ENCODE measurements at places on chromosomes 3 and 15. TPM values are rescaled to one million over a fixed set of nuclear protein-coding genes. Genes with fewer than 3 reads are reported as not detected.
A peak's percentile ranks its signal among the peaks of the same experiment; 100 is the strongest.

GRCh38 chr15:70440416-70441138 lies 322.8 kb downstream of the UACA start:
- no peak for DNase-seq
- H3K27me3 ChIP-seq: peaks cover 3% of the 10 kb centered on the region
- H3K27ac ChIP-seq: no peak overlapping the region
- H3K4me1 ChIP-seq: no peaks in the 10 kb centered on the region
- H3K4me3 ChIP-seq: no peak overlapping the region

DNA sequence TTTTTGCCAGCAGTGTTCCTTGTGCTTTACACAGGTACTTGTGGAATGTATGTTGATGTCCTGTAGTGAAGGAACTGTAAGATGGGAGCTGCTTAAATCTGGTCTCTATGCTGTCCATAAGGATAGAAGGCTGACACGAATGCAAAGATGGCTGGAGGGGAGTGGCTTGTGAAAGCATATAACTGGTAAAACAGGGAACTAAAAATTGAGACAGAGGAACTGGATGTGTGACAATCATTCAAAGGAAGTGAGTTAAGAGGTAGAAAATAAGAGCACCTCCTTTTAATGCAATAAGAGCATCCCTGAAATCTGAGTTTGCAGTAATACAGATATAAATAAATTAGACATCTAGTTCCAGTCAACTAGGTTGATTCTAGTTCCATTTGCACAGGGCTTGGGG lies 35.2 kb downstream of the RNF13 start:
- H3K27me3 ChIP-seq: no peaks in the 10 kb centered on the region
- peaks cover 3% of the 10 kb centered on the region for H3K36me3 ChIP-seq
- no peak overlapping the region for H3K27ac ChIP-seq
- H3K4me1 ChIP-seq: no peaks in the 10 kb centered on the region
- no peak overlapping the region for H3K4me3 ChIP-seq
- DNase-seq: no peak

CFAP92 gene
- total RNA-seq: not detected

NR2E3 gene
- total RNA-seq: 8.8 TPM

EPHA3 gene
- total RNA-seq: 0.94 TPM

ACTL6A gene
- 106 TPM for total RNA-seq

GATM gene
- 232 TPM for total RNA-seq

DNA sequence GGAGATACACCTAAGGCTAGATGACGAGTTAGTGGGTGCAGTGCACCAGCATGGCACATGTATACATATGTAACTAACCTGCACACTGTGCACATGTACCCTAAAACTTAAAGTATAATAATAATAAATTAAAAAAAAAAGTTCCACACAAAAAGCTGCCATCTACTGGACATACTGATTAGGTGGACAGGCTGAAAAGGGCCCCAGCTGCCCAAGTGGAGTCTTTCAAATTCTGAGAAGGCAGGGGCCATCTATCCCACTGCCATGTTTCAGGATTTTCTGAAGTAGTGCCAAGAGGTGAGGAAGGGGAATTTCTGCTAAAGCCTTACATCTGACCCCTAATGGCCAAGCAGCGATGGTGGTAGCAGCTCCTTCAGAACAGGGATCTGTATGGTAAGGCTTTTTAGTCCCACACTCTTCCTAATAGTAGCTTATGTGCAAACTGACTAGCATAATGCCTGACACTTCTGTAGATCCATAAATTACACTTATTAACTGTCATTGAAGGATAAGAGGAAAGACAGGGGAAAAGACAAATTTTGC lies 7.7 kb downstream of the FSTL1 start:
- H3K27me3 ChIP-seq: no peaks in the 10 kb centered on the region
- no peak overlapping the region for H3K4me3 ChIP-seq
- peaks cover 13% of the 10 kb centered on the region for H3K36me3 ChIP-seq
- DNase-seq: no peak
- no peaks in the 10 kb centered on the region for H3K4me1 ChIP-seq

MAP1A gene
- 10.1 TPM for total RNA-seq

CFAP20DC gene
- not detected for total RNA-seq

NEK10 gene
- total RNA-seq: 1.1 TPM

- peaks cover 13% of the 10 kb centered on the region for H3K4me1 ChIP-seq
- H3K27me3 ChIP-seq: peaks cover 12% of the 10 kb centered on the region
- DNase-seq: no peak
- H3K4me3 ChIP-seq: no peak overlapping the region
Measured at GRCh38 chr15:76065245-76065644, 5.5 kb downstream of the TMEM266 start.

DNA sequence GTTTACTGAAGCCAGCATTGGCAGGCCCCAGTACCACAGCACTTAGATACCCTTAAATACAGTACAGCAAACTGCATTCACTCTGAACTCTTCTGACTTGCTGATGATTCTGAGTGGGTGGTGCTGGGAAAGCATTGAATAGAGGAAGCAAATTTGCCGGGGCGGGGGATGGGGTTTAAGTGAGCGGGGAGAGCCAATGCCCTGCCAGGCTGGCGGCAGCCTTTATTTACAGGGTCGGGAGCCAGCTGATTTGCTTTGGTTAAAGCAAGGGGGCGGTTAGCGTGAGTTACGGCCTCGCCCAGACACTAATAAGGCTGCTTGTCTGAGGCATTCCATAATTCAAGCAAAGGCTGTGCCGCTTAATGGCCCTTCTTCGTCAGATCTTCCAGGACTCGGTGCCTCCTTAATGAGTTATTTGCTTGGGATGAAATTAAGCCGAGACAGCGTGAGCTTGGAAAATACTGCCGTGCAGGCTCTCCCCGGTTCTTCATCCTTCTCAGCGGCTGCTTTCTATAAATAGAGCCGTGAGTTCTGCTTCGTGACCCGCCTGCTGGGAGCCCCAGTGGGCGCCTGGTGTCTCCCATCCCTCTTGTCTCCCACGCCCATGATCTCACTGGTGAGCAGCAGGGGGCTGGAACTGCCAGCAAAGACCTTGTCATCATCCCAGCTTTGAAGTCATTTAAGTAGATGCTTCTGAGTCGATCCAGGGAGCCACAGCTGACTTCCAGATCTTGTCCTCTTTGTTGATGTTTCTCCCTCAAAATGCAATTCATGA lies 25.8 kb downstream of the SPSB4 start:
- H3K27me3 ChIP-seq: no peaks in the 10 kb centered on the region
- DNase-seq: peak; percentile 61
- peak overlapping the region; percentile 8 for H3K27ac ChIP-seq
- 0 out of 2 replicates have a peak, but pooled peaks cover under 1% of the 10 kb centered on the region for H3K36me3 ChIP-seq

GRCh38 chr15:91866371-91866905 lies 12.9 kb downstream of the SLCO3A1 start:
- H3K27ac ChIP-seq: no peak overlapping the region
- no peaks in the 10 kb centered on the region for H3K36me3 ChIP-seq
- H3K4me1 ChIP-seq: no peaks in the 10 kb centered on the region

CTXN2 gene
- not detected for total RNA-seq

- H3K27ac ChIP-seq: no peak overlapping the region
- no peak for DNase-seq
- no peak overlapping the region for H3K4me3 ChIP-seq
- no peaks in the 10 kb centered on the region for H3K27me3 ChIP-seq
Measured at GRCh38 chr3:71380096-71380495, 203.4 kb downstream of the FOXP1 start.

DNA sequence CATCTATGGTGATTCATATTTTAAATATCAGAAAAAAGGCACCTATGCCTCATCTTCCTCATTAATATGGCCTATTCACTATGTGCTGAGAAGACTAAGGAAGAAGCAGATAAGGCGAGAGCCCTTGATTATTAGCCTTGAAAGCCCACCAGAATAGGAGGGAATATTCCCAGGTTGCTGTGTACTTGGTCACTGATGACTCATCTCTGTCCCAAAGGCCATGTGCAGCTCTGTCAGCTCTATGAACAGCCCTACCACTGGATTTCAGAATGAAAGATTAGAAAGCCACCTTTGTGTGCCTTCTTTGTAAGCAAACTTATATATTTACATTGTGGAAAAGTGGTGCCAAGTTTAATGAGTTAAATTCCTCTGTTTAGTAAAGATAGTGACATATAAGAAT lies 211.5 kb downstream of the NFKBIZ start:
- H3K27ac ChIP-seq: no peak overlapping the region
- DNase-seq: peak; percentile 62
- H3K4me1 ChIP-seq: peaks cover 11% of the 10 kb centered on the region
- H3K4me3 ChIP-seq: no peak overlapping the region
- H3K27me3 ChIP-seq: no peaks in the 10 kb centered on the region
- H3K36me3 ChIP-seq: no peaks in the 10 kb centered on the region

IL12A gene
- total RNA-seq: 0.05 TPM

DNA sequence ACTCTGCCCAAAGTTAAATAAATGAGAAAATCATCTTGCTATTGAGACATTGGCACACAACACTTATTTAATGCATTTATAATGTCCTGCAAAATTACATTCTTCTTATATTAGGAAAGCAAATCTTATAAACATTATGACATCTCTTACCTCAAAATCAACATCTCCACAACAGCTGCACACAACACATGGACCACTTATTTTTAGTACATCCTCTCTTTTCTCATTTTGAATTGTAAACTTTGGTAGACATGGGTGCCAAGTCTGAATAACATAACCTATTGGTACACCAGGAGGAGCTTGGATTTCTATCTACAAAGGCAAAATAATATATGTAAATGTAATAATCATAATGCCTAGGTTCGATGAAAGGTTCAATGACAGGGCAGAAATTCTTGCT lies 23.0 kb downstream of the PLSCR1 start:
- no peaks in the 10 kb centered on the region for H3K27me3 ChIP-seq
- peaks cover 26% of the 10 kb centered on the region for H3K4me1 ChIP-seq
- H3K27ac ChIP-seq: peak overlapping the region; percentile 8
- peaks cover 16% of the 10 kb centered on the region for H3K36me3 ChIP-seq
- no peak for DNase-seq
- no peak overlapping the region for H3K4me3 ChIP-seq

GRCh38 chr3:15581471-15582394 lies 19.6 kb downstream of the HACL1 start:
- DNase-seq: no peak
- no peak overlapping the region for H3K27ac ChIP-seq
- H3K36me3 ChIP-seq: peaks cover 16% of the 10 kb centered on the region
- H3K27me3 ChIP-seq: no peaks in the 10 kb centered on the region
- H3K4me3 ChIP-seq: no peak overlapping the region

- no peak for DNase-seq
- H3K27me3 ChIP-seq: no peaks in the 10 kb centered on the region
- H3K36me3 ChIP-seq: no peaks in the 10 kb centered on the region
- no peaks in the 10 kb centered on the region for H3K4me1 ChIP-seq
Measured at GRCh38 chr3:57923101-57923500, 85.1 kb upstream of the FLNB start.

Measured in SJCRH30 (cell line).